ENCODE measurements at places on chromosomes 3 and 15. TPM values are rescaled to one million over a fixed set of nuclear protein-coding genes. Genes with fewer than 3 reads are reported as not detected.

DNA sequence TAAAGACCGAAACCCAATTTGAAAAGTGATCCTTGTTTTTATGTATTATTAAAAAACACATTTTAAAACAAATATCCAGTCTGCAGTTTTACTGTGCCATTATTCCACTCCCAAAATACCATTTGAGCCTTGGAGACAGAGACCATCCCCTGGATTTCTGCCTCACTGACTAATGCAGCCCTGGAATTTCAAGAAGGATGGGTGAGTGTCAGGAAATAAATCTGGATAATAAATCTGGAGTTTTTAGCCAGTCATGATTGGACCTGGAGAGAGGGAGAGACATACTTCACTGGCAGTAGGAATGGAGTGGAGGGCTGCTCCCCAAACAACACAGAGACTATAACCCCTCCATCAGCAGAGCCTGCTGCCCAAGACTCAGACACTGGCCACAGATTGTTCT, 123.3 kb downstream of the MYLK start:
- H3K27ac ChIP-seq: no peak overlapping the region
- H3K27me3 ChIP-seq: no peaks in the 10 kb centered on the region
- no peaks in the 10 kb centered on the region for H3K4me1 ChIP-seq
- H3K36me3 ChIP-seq: no peaks in the 10 kb centered on the region
- DNase-seq: no peak

DNA sequence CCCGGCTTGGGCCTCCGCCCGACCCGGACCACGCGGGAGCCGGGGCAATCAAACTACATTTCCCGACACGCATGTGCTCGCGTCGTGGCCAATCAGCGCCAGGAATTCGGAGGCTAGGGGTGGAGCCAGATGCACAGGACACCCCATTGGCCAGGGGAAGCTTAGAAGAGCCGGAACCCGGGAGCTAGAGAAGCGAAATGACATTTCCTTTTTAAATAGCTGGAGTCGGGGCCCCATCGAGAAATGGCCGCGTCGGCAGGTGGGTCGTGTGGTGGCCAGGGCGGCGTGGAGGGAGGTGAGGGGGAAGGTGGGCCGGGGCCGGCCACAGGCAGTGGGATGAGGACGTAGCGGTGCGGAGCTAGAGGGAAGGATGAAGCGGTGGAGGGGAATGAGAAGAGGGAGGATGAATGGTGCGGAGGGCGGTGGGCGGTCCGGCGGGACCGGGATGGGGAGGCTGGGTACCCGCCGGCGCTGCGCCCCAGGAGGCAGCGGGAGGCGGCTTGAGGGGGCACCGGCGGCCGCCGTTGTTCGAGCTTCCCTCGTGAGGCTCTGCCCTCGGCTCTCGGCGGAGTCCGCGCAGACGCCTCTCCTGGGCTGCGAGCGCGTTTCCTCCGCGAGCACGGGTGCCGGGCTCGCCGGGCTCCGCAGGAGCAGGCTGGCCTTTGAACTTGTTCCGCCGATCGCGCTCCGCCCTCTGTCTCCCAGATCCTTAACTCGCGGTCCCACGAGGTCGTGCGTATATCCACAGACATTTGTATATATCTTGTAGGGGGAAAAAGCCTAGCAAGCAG, at the start of gene KBTBD8:
TSS of gene KBTBD8 (plus strand) at position 195 of the 791 bp plus-strand sequence. CDS start at position 244, 49 bp downstream.
- DNase-seq: peak; percentile 96
- no peak within 1 kb of the TSS for H3K27ac ChIP-seq
- peak within 1 kb of the TSS; percentile 64 for H3K4me3 ChIP-seq
- no peaks in the 10 kb centered on the region for H3K36me3 ChIP-seq
- 0 out of 2 replicates have a peak, but pooled peaks cover 6% of the 10 kb centered on the region for H3K27me3 ChIP-seq

GRCh38 chr3:150311156-150311555, 96.9 kb upstream of the TSC22D2 start:
- H3K27me3 ChIP-seq: no peaks in the 10 kb centered on the region
- H3K4me1 ChIP-seq: peaks cover 44% of the 10 kb centered on the region
- no peaks in the 10 kb centered on the region for H3K36me3 ChIP-seq
- H3K27ac ChIP-seq: no peak overlapping the region

GRCh38 chr3:13652728-13653127, 103.8 kb downstream of the FBLN2 start:
- H3K4me1 ChIP-seq: peaks cover 9% of the 10 kb centered on the region
- no peak overlapping the region for H3K27ac ChIP-seq
- no peak overlapping the region for H3K4me3 ChIP-seq
- DNase-seq: no peak

DNA sequence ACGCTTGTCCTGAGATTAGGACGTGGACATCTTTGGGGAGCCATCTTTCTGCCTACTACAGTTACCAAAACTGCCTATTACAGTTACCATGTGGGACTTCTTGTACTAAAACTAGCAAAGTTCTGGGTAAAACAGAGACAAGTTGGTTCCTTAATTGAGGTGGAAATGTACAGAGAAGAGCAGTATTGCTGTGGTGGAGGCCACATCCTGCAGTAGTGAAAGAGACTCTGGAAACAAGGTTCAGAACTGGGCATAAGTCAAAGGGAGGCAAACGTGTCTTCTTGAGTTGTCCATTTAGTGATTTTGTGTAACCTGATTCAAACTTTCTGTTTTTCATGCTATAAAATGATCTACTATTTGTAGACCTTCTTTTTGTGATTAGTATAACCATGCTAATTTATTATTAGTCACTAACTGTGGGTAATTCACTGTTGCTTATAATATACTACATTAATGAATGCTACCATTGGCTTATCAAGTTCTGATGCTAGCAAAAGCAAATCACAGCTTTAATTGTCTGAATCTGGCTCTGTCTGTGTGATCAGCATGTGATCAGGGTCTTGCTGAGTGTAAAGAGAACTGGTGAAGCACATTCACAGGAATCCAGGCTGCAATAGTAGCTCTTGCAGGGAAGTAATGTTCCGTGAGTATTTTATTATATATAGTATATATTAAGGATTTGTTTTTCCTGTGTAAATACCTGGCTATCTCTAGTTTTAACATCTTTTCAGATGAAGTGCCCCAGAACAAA, 207.9 kb upstream of the GAP43 start:
- no peaks in the 10 kb centered on the region for H3K36me3 ChIP-seq
- no peaks in the 10 kb centered on the region for H3K27me3 ChIP-seq

- no peak overlapping the region for H3K4me3 ChIP-seq
- H3K36me3 ChIP-seq: no peaks in the 10 kb centered on the region
- H3K4me1 ChIP-seq: no peaks in the 10 kb centered on the region
- no peak overlapping the region for H3K27ac ChIP-seq
Observed at GRCh38 chr3:128001576-128001975, 50.7 kb upstream of the SEC61A1 start.

GRCh38 chr15:43249699-43250203, 17.0 kb downstream of the TGM5 start:
- no peak for DNase-seq
- H3K36me3 ChIP-seq: no peaks in the 10 kb centered on the region
- H3K27ac ChIP-seq: no peak overlapping the region
- H3K27me3 ChIP-seq: no peaks in the 10 kb centered on the region
- no peak overlapping the region for H3K4me3 ChIP-seq

- H3K4me1 ChIP-seq: peaks cover 11% of the 10 kb centered on the region
- H3K27ac ChIP-seq: no peak overlapping the region
- H3K27me3 ChIP-seq: no peaks in the 10 kb centered on the region
- H3K36me3 ChIP-seq: no peaks in the 10 kb centered on the region
Observed at GRCh38 chr3:43872301-43872700, 181.6 kb downstream of the ABHD5 start.

GRCh38 chr15:89043031-89044002, 44.9 kb upstream of the ABHD2 start:
- no peak for DNase-seq
- no peaks in the 10 kb centered on the region for H3K36me3 ChIP-seq
- H3K27ac ChIP-seq: no peak overlapping the region
- H3K27me3 ChIP-seq: no peaks in the 10 kb centered on the region

GRCh38 chr3:149480326-149481017, 6.0 kb downstream of the TM4SF4 start:
- DNase-seq: peak; percentile 76
- no peaks in the 10 kb centered on the region for H3K4me1 ChIP-seq
- no peaks in the 10 kb centered on the region for H3K36me3 ChIP-seq
- no peak overlapping the region for H3K4me3 ChIP-seq
- H3K27me3 ChIP-seq: no peaks in the 10 kb centered on the region

GRCh38 chr3:154235330-154235729, 89.0 kb downstream of the DHX36 start:
- no peak for DNase-seq
- H3K36me3 ChIP-seq: no peaks in the 10 kb centered on the region
- no peak overlapping the region for H3K4me3 ChIP-seq
- no peaks in the 10 kb centered on the region for H3K27me3 ChIP-seq
- no peak overlapping the region for H3K27ac ChIP-seq
- H3K4me1 ChIP-seq: no peaks in the 10 kb centered on the region

DNA sequence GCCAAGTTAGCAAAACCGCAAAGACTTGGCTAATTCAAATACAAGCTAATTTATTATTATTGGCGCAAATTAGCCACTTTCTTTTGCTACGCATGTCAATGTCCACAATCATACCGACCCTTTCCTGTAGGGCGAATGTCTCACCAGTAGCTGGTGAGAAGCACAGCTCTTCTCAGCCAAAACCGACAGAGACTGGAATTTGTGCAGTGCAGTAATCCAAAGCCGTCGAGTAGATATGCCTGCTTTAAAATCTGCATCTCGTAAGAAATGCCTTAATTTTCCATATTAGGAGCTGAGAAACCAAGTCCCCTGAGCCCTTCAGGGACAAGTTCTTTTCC, 614 bp upstream of the MINDY2 start:
- peak overlapping the region; percentile 92 for H3K27ac ChIP-seq
- H3K27me3 ChIP-seq: no peaks in the 10 kb centered on the region
- no peak for DNase-seq
- H3K4me3 ChIP-seq: peak overlapping the region; percentile 42

DNA sequence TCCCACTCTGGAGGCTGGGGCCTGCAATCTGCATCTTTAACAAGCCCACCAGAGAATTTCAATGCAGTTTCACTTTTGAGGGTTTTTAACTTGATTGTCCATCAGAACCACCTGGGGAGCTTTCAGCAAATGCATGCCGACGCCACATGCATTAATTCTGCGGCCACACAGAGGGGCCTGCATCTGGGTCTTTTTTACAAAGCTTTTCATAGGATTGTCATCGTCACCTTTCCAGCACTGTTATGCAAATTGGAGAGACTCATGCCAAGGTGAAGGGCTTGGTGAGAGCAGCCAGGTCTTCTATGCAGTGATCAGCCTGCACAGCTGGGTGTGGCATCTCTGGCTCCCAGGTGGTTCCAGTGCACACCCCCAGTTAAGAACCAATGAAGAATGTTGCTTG, 143.0 kb upstream of the CTDSPL start:
- no peaks in the 10 kb centered on the region for H3K4me1 ChIP-seq
- H3K27ac ChIP-seq: no peak overlapping the region
- peaks cover 3% of the 10 kb centered on the region for H3K27me3 ChIP-seq
- no peaks in the 10 kb centered on the region for H3K36me3 ChIP-seq

DNA sequence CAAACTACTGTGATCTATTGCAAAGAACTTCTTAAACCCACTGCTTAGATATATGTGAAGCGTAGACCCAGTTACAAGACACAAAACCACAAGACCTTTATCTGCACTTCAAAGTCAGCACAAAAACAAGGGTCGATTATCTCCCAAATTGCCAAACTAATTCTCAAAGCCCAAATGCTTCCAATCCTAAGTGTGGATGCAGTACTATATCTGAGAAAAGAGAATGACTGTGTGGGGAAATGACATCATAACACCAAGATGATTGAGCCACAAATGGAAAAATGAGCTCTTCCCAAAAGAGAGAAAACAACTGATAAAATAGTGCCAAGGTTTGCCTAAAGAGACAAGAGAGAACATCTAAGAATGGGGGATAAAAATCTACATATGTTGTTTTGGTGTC, 86.2 kb downstream of the MEIS2 start:
- no peak overlapping the region for H3K27ac ChIP-seq
- no peak overlapping the region for H3K4me3 ChIP-seq
- DNase-seq: no peak
- H3K36me3 ChIP-seq: no peaks in the 10 kb centered on the region
- H3K4me1 ChIP-seq: no peaks in the 10 kb centered on the region

DNA sequence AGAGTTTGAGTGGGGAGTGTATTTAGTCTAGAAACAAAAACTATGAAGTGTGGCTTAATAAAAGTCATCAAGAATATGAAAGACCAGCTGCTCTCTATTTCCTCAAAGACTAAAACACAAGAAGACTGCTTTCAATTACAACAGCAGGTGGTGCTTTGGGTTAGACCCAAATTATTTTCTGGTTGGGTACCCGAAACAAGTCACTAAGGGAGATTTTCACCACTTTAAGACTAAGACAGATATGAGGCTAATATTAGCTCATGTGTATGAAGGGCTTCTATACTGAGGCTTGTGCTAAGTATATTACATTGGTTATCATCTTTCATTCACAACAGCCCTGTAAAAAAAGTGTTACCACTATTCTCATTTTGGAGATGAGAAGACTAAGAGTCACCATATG, 43.1 kb downstream of the COL8A1 start:
- DNase-seq: no peak
- peaks cover 61% of the 10 kb centered on the region for H3K27me3 ChIP-seq
- H3K36me3 ChIP-seq: no peaks in the 10 kb centered on the region
- H3K27ac ChIP-seq: no peak overlapping the region
- H3K4me1 ChIP-seq: no peaks in the 10 kb centered on the region
- H3K4me3 ChIP-seq: no peak overlapping the region

DNA sequence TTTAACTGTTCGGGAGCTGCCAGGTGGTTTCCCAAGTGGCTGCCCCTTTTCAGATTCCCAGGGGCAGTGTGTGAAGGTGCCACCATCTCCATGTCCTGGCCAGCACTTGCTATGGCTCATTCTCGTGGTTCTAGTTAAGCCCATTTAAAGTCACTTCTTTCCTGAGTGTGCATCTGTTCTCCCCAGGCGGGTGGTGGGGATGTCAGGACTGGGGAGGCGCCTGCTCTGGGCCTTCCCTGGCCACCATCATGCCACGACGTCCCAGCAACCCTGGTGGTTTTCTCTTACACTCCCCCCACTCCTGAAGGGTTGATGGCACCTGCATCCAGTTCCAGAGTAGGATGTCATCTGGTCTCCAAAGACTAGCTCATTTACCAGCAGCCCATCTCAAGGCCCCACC, 56.8 kb upstream of the TAMM41 start:
- H3K4me1 ChIP-seq: no peaks in the 10 kb centered on the region
- no peak overlapping the region for H3K4me3 ChIP-seq
- DNase-seq: no peak
- H3K36me3 ChIP-seq: no peaks in the 10 kb centered on the region
- peaks cover 14% of the 10 kb centered on the region for H3K27me3 ChIP-seq

- no peak for DNase-seq
- no peaks in the 10 kb centered on the region for H3K4me1 ChIP-seq
- no peak overlapping the region for H3K4me3 ChIP-seq
Observed at GRCh38 chr15:74573987-74574386, 33.0 kb downstream of the ARID3B start.

Gene FGF7
- total RNA-seq: 0.49 TPM

Gene RASGRF1
- 2.4 TPM for total RNA-seq

Gene GOLGA8Q
- total RNA-seq: not detected

Gene RBP2
- total RNA-seq: not detected

Gene GRAMD2A
- 8.0 TPM for total RNA-seq

Gene GOLGA6A
- 0.39 TPM for total RNA-seq

Gene PPP4R2
- total RNA-seq: 72.5 TPM

Gene FOXB1
- not detected for total RNA-seq

Gene LMAN1L
- 0.17 TPM for total RNA-seq

Gene LARP6
- total RNA-seq: 35.9 TPM

Data from HCT116 (cell line).